Lung microvascular endothelial cell (primary cell): ENCODE measurements at places on chromosomes 12 and 14.

DNA sequence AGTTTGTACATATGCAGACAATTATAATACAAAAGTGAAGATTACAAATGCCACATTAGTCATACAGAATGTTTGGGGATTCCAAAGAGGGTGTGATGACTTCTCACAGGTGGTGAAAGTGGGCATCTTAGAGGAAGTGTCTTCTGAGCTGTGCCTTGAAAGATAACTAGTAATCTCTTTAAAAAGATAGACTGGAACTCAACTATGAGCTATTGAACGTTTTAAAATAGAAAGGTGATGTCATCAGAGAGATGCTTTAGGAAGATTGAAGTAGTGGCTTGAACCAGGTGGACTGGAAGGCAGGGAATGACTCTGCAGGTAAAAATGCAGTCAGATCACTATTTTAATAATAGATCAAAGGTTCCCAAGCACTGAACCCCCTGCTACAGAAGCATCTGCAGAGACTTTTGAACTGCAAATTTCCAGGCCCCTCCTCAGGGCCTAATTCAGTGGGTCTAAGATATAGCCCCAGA, 50.3 kb downstream of the SYT1 start:
- no peak for DNase-seq

- no peak for DNase-seq
These were observed 34.6 kb downstream of the CEP128 start for GRCh38 chr14:80906946-80907345.

GRCh38 chr12:52813203-52813819, 605 bp downstream of the KRT4 start:
- no peak for DNase-seq

DNA sequence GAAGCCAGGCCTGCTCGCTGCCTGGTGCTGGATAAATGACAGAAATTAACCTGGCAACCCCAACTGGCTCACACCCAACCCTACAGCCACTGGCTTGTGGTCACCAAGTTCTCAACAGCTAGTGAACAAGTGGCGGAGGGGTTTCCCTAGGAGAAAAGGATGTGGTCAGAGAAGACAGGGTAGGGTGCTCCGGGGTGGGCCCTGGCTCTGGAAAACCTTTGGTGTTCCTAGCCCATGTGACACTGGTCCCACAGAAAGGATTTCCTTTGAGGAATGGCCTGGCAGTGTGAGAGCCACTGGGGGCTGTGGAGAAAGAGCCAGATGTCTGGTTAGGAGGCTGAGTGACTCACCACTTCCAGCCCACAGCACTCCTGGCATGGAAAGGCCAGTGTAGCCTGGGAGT, 8.7 kb downstream of the SYNE3 start:
- peak; percentile 57 for DNase-seq

DNA sequence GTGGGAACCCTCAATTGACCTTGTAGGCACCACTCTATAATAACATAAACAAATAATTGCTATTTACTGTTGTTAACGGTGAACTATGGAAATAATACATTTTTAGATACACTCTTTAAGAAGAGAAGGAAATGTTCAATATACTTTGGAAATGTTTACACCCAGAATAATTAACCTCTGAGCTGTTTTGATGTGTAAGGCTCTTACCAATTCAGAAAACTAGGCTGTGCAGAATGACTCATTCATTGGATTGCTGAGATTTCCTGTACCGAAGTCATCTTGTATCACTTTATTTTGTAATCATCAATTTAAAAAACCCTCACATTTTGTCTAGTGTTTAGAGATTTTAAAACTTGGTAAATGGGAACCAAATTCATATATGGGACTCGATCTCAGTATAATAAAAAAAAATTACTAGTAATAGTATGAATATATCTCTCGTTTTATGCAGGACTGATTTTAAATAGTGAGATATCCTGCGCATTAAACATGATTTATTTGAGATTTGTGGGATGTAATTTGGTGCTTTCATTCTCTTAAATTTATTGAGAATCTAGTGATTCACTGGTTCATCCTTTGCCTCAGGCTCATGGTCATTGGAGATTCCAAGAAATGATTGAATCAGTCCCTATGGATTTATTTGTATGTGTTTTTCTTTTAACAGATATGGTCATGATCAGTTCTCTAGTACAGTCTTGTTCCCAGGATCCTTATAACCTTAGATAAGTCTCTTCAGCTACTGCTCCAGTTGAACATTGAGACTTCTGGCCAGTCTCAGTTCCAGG, 3.9 kb downstream of the SAMD4A start:
- peak; percentile 35 for DNase-seq

DNA sequence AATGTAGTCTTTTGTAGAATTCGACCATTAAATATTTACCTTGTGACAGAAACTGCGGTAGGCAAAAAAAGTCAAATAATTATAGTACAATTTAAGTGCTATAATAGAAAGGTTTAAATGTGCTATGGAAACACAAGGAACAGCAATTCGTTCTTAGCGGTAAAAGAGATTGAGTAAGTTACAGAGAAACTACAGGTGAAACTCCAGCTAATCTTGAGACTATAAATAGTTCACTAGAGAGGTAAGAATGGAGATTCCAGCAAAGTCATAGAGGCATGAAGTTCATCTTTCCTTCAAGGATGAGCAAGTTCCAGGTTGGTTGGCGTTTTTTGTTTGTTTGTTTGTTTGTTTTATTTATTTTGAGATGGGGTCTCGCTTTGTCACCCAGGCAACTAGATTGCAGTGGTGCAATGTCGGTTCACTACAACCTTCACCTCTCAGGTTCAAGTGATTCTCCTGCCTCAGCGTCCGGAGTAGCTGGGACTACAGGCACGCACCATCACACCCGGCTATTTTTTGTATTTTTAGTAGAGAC, 878 bp upstream of the R3HDM2 start:
- no peak for DNase-seq

GRCh38 chr12:99906786-99907579, 77.8 kb downstream of the ANKS1B start:
- DNase-seq = no peak

- DNase-seq = no peak
These were observed 194.2 kb upstream of the ABCD2 start for GRCh38 chr12:39813776-39814175.

DNA sequence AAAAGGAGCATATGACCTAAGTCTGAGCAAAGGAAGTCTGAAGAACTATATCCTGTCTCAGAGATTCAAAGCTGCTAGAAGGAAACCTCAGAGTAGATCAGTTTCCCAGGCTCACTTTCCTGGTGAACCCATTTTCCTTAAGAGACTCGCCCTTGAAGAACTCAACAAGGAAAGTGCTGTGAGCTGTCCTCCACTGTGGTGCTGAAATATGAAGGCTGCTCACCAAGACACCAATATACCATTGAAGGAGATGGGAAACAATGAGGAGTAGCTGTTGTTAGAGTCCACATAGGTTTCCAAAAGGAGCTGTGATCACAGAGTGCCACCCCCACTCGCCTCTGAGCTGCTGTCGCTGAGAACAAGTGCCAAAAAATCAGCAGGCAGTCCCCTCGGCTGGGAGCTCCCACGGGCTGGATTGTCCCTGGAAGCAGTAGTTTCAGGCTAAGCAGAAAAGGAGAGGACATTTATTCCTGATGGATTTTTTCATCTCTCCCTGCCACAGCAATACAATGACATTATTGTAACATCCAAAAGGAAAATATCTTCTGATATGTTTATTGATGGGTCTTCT, 282.1 kb downstream of the RPS29 start:
- peak; percentile 1 for DNase-seq

- DNase-seq = no peak
These were observed 138.7 kb upstream of the PZP start for GRCh38 chr12:9346866-9347327.

DNA sequence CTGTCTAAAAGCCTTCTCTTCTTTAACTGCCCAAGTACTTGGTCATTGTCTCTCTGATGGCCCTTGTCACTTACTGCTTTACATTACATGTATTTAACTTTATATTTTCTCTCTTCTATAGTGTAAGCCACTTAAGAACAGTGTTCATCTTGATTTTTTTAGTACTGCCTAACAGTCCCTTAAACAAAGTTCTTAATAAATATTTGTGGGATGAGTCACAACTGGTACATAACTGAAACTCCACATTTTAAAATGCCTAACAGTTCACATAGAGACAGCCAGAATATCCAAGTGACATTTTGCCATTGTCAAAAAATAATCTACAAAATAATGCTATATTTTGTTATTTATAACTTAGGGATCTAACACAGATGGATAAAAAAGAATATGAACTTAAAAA, 146.6 kb downstream of the STXBP6 start:
- DNase-seq = no peak

DNA sequence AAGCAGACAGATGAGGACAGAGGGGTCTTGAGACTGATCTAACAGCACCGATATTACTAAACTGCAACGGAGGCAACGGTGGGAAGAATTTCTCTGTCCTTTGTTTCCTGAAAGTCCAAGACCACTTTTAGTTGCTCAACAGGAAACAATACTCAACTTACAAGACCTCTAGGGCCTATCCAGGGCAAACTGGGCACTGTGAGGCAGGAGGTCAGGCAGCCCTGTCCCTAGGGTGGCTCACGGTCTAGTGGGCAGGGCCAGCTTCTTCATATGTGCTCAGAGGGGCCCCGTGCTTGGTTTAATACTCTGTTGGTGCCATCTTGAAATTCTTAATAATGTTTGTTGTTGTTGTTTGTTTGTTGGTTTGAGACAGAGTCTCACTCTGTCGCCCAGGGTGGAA, 14.2 kb downstream of the SSH1 start:
- no peak for DNase-seq
